Stimulated activated CD8-positive, alpha-beta memory T cell treated with anti-CD3 and anti-CD28 coated beads, Interleukin-7, amount 100 ng/mL, for 1 hour (primary cell): ENCODE measurements at places on chromosomes 11 and 22.

- no peak for DNase-seq
Observed at GRCh38 chr22:40499209-40499623, 128.8 kb downstream of the SGSM3 start.

DNA sequence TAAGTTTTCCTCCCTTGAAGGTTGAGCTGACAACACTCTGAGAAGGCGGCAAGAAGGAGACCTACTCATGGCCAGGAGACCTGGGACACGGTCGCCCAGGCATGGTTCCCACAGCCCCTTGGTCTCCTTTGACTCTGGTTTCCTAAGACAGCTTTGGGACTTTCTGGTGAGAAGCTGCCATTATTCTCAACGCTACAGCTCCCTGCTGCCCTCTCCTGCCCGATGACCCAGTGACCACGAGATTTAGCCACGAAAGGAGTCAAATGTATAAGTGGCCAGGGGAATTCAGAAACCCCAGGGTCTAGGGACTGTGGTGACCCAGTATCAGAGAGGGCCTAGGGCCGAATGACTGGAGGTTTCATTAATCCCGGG, 699 bp upstream of the SDF2L1 start:
- no peak for DNase-seq

GRCh38 chr11:102318469-102318868, 1.2 kb downstream of the BIRC3 start:
- DNase-seq = no peak

DNA sequence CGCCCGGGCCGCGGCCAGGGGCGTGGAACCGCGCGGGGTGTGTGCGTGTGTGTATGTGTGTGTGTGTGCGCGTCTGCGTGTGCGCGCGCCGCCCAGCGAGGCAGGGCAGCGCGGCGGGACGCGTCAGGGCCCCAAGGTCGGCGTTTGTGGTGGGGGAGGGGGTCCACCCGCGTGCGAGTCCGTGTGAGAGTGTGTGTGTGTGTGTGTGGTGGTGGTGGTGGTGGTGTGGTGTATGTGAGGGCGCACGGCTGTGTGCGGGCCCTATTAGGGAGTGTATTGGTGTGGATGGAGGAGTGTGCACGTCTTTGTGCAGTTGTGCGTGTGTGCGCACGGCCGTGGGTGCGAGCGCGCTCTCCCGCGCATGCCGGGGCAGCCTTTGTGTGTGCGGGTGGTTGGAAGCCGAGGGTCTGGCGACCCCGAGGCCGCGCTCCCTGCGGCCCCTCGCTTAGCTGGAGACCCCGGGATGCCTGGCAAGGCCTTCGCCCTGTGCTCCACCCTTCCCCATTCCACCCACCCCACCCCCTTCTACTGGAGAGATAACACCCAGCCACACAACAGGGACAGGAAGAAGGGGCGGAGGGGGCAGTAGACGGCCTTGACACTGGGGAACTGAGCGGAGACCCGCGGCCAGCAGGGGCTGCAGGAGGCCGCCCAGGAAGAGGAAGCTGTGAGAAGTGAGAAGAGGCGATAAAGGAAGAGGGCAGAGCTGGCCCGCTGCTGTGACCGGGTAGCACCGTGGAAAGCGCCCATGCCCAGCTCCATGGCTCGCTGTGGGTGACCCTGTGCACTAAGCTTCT, 528 bp upstream of the ARRB1 start:
- no peak for DNase-seq

DNA sequence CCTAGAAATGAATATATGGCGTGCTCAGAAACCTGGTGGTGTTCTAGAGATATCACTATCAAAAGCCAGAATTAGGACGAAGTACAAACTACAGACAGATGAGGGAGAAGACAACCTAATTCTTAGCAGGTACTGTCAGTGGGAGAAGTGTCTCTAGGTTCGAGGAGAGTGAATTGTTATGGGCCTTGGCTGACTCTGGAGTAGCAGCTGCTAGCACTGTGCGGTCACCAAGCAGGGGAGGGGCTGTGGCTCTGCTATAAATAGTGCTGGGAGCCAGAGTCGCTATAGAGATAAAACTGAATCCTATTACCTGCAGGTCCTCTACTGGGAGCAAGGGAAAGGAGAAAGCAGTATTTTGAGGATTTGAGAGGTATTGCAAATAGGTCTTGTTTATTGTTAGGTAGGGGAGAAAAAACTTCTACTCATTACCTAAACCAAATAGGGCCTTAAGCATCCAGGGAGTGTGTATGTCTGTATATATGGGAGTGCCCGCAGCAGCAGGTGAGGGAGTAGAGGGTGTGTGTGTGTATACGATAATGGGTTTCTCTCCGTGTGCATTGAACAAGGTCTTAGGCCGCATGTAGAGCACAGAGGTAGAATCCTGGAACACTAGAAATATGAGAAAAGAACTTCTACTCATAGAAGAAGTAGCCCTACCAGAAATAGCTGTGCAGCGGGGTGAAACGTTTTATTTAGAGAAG, 2.2 kb downstream of the MADD start:
- no peak for DNase-seq

DNA sequence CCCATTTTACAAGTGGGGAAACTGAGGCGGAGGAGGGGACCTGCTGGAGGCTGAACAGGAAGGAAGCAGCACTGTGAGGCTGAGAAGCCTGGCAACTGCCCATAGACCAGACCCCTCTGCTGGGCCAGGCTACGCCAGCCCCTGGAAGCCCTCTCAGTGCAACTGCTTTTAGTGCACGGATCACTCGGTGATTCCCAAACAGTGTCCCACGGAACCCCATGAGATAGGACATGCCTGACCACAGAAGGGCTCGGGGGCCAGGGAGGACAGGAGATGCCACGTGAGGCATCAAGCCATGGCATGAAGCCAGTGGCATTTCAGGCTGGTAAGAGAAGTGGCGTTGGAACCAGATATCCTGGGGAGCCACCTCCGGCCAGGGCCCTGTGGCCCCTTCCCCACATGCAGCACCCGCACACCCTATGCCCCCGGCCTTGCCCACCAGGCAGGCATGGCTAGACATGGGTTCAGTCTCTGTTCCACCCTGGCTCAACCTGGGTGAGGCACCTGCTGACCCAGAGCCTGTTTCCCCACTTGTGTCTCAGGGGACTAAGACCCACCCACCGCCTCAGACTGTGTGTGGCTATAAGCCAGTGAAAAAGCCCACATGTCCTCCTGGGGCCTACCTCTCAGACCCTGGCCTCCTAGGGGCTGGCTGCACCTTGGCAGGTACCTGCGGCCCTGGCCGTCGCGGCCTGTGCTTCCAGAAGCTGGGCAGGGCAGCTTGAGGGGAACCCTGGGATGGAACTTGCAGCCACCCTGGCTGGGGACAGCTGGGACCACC, 84.1 kb downstream of the WNT7B start:
- DNase-seq = no peak

DNA sequence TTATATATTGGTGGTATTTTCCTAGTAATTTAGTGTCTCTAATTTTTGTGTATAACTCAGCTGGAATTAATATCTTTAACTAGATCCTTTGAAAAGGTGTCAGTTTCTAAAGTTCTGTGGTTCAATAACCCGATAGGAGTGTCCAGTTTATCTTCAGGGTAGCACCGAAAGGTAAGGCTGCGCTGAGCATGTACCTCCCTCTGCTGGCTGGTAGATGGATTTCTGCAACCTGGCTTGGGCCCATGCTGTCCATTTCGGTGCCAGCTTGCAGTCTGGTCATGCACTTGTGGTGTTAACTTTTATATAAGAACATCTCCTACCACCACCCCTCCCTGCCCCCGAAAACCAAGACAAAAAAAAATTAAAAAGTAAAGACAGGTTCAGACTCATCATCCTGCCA, 24.7 kb downstream of the EXT2 start:
- DNase-seq = no peak

DNA sequence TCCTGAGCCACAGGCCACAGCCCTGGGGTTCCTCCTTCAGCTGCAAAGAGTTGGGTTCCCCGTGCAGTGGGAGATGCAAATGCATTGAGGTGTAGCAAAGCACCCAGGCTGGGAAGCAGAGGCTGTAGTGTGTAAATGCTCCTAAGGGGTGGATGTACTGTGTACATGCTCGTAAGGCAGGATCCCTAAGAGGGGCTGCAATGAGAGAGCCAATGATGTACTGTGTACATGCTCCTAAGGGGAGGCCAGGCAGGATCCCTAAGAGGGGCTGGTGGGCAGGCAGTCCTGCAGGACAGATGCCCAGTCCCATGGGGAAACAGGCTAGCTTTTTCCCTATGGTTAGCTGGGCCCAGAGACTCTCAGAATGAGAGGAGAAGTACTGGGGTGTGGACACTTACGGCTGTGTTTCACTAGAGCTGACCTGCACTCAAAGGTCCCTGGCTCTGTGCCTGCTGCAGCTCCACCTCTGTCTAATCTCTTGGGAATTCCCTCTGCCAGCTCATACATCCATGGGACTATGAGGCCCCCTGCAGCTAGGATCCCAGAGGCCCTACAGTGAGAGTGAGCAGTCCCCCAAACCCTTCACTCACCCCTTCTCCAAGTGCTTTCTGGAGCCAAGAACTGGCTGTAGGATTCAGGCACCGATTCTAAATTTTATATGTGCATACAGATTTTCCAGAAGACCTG, 261.9 kb upstream of the LUZP2 start:
- DNase-seq = no peak

DNA sequence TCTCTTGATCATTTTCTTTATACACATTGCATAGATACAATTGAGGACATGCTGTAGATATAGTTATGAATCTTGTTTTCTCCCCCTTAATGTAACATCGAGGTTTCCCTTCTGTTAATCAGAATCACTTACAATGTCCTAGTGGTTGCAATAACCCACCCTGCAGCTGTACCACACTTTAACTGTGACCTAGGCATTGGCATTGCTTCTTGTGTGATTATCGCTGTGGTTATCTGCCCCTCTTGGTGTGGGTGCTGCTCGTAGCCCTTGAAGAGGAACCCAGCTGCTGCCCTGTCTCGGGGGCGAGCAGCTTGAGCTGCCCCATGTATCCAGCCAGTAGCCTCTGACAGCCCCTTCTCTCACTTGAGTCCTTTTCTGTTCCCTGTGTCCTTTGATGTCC, 1.5 kb downstream of the DGAT2 start:
- no peak for DNase-seq

DNA sequence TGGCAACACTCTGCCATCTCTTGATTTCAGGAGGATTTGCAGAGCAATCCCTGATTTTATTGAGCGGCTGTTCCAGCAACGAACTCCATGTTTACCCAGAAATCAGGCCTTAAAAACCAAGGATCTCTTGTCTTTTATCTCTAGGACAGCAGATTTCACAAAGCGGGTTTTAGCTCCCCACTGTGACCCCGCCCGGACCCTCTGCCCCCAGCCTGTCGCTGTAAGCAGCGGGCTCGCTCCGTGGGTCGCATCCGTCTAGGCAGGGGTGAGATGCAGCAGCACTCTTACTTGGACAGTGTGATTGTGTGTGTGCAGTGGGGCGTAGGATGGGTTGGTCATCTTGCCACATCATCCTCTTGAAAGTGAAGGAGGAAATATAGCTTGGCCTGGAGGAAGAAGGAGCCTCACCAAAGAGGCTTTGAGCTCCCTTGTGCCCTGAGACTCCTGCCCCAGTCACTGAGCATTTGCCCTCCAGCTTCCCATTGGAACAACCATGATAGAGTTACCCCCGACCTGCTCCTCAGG, 189.2 kb upstream of the TBCEL start:
- no peak for DNase-seq

- no peak for DNase-seq
Observed at GRCh38 chr11:68940651-68941323, 37.1 kb downstream of the IGHMBP2 start.

- no peak for DNase-seq
Observed at GRCh38 chr22:17984114-17984513, 40.2 kb downstream of the MICAL3 start.

DNA sequence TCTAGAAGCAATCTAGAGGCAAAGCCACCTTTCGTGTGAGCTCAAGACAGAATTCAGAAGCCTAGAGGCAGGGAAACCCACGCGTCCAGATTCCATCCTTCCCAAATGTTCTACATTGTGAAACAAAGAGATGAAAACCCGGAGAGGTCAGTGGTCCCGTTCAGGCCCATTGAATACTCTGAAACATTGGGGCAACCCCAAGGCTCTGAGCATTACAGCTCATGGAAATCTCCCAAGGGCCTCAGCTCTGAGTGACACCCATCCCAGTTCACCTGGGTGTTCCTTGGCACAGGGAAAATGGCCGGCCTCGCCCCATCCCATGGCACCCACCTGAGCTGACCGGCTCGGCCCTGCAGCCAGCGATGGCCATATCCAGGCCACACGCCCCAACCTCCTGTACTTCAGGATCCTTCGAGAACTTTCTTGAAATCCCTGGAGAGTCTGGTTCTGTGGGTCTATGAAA, 128.6 kb upstream of the FGF3 start:
- no peak for DNase-seq

DNA sequence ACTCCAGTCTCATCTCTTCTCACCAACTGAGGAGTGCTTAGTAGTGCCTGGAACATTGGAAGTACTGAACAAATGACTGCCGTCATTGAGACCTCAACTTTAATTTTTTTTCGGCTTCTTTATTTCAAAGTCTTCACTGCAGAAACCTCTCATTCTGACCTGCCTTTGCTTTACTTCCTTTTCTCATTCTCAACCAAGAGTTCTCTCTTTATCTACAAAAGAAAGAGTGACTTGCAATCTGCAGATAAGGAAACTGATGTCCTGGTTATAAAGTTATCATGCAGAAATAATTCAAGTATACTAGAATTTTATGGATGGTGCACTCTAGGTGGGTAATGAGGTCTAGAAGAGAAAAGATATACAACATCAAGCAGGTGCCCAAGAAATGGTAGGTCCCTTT, 1.2 kb upstream of the EED start:
- no peak for DNase-seq

GRCh38 chr11:64130618-64131017, 35.3 kb downstream of the MACROD1 start:
- no peak for DNase-seq

- DNase-seq = no peak
Observed at GRCh38 chr11:61280883-61281580, 14.1 kb downstream of the VWCE start.

DNA sequence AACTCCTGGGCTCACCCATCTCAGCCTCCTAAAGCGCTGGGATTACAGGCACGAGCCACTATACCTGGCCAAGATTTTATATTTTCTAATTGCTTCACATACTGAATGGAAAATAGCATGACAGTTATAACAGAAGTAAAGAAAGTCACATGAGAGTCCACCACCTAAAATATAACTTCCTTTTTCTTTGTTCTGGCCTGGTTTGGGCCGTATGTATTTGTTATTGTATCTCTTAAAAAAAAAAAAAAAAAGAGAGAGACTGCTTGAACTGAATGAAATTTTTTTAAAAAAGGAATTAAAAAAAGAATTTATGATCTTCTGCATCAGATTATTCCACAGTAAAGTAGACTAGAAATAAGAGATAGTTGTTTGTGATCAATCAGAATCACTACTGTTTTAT, 86.0 kb upstream of the GRIK4 start:
- DNase-seq = no peak

- no peak for DNase-seq
Observed at GRCh38 chr11:133040289-133040900, 491.9 kb downstream of the OPCML start.

GRCh38 chr22:19700790-19701419, 13.4 kb upstream of the SEPTIN5 start:
- no peak for DNase-seq

GRCh38 chr11:94754819-94755218, 13.3 kb upstream of the AMOTL1 start:
- no peak for DNase-seq

- DNase-seq = no peak
Observed at GRCh38 chr11:121520243-121521144, 67.7 kb upstream of the SORL1-AS1 start.
